Activated B cell treated with CpG ODN at 0.5 μM for 24 hours (primary cell): ENCODE measurements at places on chromosomes 5 and 9. TPM values are rescaled to one million over a fixed set of nuclear protein-coding genes. Genes with fewer than 3 reads are reported as not detected.

Gene SLC34A1
- total RNA-seq = not detected in 2 replicates

Gene TRIM7
- total RNA-seq = 0.32 and 0.51 TPM in 2 replicates

Gene ETF1
- total RNA-seq = 95.7 and 99.6 TPM in 2 replicates

Gene INSL4
- not detected in 2 replicates for total RNA-seq

DNA sequence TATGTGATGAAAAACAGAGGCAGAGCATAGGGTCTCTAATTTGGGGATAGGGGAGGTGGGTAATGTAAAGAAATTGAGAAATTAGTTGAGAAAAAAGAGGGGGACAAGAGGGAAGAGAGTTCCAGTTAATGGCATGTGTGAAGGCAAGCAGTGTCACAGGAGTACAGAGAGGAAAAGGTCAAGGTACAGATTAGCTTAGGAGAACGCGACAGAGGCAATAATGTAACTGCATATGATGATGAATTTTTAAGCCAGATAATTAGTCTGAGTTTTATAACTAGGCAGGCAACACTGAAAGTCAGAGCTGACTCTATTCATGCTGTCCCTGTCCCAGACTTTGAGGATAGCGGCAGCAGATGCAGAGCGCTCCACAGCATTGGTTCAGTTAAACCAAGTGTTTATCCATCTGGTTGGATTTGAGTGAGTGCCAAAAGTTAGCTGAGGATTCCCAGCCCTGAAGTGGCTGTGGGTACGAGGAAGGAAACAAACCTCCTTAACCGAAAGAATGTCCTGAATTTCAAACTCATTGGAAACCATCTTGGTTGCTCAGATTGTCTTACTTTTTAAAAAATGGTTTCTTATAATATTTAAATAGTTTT is 315.2 kb downstream of the ARHGAP26 start:
- H3K27me3 ChIP-seq = no peaks in the 10 kb centered on the region
- H3K4me1 ChIP-seq = no peaks in the 10 kb centered on the region
- H3K36me3 ChIP-seq = peaks cover 4% of the 10 kb centered on the region
- DNase-seq = no peak

DNA sequence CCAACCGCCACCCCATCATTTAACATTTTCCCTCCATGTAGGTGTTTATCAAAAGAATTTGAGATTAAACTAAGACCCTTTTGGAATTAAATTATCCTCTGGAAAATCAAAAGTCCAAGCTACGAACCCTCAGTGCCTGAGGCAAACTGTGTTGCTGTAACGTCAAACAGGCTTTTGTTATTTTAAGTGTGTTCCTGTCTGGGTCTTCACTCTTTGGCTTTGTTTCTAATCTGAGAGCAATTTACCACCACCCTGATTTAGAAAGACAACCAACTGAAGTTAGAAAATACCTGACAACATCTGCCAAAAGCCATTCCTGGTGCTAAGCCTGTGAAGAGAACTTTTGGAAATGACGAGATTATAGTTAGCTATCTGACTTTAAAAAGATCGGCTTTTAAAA is 199.9 kb downstream of the DIRAS2 start:
- DNase-seq = no peak
- H3K27ac ChIP-seq = no peak overlapping the region
- H3K27me3 ChIP-seq = peaks cover 22% of the 10 kb centered on the region
- no peaks in the 10 kb centered on the region for H3K36me3 ChIP-seq

DNA sequence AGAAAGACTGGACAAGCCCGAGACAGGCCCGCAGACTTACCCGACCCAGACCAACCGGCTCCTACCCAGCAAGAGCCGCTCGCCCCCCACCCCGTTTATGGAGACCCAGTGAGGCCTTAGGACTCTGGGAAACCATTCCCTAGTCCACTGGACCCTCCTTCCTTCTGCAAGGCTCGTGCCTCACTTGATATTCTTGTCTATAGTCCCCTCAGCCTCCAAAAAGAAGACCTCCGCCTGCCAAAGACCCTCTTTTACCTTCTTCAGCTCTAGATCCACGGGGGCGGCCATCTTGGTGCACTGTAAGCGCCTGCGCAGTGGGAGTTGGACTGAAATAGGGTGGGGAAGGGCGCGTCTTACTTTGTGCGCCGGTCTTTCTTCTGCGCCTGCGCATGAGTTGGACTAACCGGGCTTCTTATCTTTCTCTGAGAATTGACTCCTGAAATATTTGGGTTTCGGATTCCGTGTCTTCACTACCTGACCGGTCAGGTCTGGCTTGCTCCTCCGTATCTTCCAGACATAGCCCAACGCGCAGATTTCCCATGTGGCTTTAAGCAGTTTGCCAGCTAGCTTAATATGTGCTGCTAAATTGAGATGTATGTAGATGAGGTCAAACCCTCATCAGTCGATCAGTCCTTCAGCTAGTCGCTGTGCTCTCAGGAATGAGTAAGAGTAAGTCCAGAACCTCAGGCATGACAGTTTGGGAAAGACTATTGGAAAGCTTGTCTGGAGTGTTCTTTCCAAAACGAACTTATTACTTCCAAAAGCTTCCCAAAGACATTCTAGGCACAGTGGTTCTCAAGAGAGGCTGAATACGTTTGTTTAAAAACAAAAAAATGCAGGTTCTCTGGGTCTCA is at the start of gene PFDN1:
Gene PFDN1, minus strand, starts transcription at position 316 of the 854 bp plus-strand sequence. Its CDS starts 28 bp downstream, at position 288.
- H3K27ac ChIP-seq = peak within 1 kb of the TSS; percentile 97
- peaks cover 24% of the 10 kb centered on the region for H3K36me3 ChIP-seq
- H3K4me1 ChIP-seq = peaks cover 21% of the 10 kb centered on the region
- H3K27me3 ChIP-seq = peaks cover 3% of the 10 kb centered on the region
- H3K4me3 ChIP-seq = peak within 1 kb of the TSS; percentile 99

GRCh38 chr5:157259699-157260098 is 6.2 kb upstream of the CYFIP2 start:
- no peak overlapping the region for H3K27ac ChIP-seq
- no peak overlapping the region for H3K4me3 ChIP-seq
- DNase-seq = no peak
- H3K4me1 ChIP-seq = peaks cover 21% of the 10 kb centered on the region
- no peaks in the 10 kb centered on the region for H3K27me3 ChIP-seq

GRCh38 chr9:17138503-17138902 is 3.7 kb downstream of the CNTLN start:
- no peak for DNase-seq
- H3K27ac ChIP-seq = no peak overlapping the region
- peaks cover 10% of the 10 kb centered on the region for H3K27me3 ChIP-seq
- no peaks in the 10 kb centered on the region for H3K36me3 ChIP-seq
- no peak overlapping the region for H3K4me3 ChIP-seq

- no peak overlapping the region for H3K27ac ChIP-seq
- no peaks in the 10 kb centered on the region for H3K36me3 ChIP-seq
- no peak for DNase-seq
- H3K4me3 ChIP-seq = no peak overlapping the region
- H3K4me1 ChIP-seq = no peaks in the 10 kb centered on the region
Measured at GRCh38 chr5:156456857-156457256, 129.9 kb downstream of the SGCD start.

DNA sequence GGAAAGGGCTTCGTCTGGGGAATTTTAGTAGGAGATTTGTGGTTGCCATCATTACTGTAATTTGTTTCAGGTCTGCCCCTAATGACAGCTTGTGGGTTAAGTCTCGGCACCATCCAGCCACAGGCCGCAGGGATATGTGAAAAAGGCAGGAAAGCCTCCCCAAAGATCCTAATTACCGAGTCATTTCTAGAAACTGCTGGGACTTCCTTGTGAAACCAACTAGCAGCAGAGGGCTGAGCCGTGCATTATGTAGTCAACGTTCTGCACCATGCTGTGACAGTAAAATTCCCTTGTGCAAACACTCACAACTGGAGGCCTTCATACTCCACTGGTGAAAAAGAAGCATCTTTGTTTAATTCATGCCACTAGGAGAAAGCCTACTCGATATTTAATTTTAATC is 230.3 kb downstream of the MPDZ start:
- no peaks in the 10 kb centered on the region for H3K36me3 ChIP-seq
- DNase-seq = no peak
- no peak overlapping the region for H3K27ac ChIP-seq
- H3K4me1 ChIP-seq = no peaks in the 10 kb centered on the region
- H3K27me3 ChIP-seq = no peaks in the 10 kb centered on the region
